Putamen (tissue), 1 donor: ENCODE measurements at places on chromosomes 11 and 22.

- DNase-seq, result no peak
Observed at GRCh38 chr11:102615894-102616432, 9.2 kb downstream of the MMP20 start.

- DNase-seq, result no peak
Observed at GRCh38 chr11:26028393-26028911, 303.5 kb upstream of the ANO3 start.

DNA sequence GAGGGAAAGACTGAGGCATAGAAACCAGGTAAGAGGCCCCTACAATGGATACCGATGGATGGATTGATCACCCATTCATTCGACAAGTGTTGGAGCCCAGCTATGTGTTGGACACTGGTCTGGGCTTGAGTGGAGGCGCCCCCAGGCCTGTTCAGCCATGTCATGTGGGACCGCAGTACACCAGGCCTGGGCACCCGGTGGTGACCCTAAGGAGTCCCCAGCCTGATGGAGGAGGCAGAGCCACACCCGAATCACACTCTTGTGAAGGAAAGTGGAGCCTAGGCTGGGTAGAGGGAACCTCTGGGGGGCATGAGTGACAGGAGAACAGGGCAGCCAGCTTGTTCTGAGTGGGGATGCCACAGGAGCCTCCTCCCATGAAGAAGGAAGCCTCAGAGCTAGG lies 10.2 kb downstream of the CACNA1I start:
- DNase-seq, result no peak

DNA sequence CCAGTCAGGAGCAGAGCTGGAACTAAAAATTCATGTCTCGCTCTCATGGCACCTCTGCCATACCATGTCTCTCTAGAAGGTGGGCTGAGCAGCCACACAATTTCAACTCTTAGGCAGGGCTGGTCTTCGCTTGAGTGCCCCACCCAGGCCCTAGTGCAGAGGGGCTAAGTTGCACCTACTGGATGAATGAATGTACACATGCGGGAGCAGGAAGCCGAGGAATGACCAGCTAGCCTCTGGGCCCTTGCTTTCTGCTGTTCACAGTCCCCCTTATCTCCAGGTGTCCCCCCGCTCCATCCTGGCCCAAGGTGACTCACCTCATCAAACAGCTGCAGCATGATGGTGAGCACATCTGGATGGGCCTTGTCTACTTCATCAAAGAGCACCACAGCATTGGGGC lies 57.5 kb upstream of the PHOX2A start:
- no peak for DNase-seq

DNA sequence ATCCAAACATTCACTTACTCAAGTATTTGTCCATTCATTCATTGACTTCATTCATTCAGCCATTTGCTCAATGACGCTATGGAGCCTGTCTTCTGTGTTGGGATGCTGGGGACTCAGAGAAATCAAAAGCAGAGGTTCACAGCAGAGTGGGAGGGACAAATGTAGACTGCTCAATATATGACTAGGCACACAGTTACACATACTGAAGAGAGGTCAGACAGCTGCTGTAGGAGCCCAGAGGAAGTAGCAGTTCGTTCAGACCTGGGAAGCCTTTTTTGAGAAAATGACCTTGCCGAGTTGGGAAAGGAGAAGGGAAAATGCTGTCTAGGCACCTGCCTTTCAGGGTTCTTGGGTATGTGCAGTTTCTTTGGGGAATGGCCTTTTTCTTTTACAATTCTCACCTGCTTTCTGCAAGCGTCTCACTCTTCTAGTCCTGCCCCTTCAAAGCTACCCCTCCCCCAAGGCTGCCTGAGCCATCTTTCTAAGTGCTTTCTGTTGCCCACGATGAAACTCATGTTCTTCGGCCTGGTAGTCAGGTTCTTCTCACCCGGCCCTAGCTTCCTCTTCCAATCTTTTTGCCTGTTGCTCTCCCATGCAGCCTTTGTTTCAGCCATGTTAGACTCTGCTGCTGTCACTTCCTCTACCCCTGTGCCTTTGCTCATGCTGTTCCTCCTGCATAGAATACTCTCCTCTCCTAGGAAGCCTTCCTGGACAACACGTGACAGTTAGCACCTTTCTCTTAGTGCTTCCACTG lies 4.2 kb upstream of the UVRAG start:
- no peak for DNase-seq

DNA sequence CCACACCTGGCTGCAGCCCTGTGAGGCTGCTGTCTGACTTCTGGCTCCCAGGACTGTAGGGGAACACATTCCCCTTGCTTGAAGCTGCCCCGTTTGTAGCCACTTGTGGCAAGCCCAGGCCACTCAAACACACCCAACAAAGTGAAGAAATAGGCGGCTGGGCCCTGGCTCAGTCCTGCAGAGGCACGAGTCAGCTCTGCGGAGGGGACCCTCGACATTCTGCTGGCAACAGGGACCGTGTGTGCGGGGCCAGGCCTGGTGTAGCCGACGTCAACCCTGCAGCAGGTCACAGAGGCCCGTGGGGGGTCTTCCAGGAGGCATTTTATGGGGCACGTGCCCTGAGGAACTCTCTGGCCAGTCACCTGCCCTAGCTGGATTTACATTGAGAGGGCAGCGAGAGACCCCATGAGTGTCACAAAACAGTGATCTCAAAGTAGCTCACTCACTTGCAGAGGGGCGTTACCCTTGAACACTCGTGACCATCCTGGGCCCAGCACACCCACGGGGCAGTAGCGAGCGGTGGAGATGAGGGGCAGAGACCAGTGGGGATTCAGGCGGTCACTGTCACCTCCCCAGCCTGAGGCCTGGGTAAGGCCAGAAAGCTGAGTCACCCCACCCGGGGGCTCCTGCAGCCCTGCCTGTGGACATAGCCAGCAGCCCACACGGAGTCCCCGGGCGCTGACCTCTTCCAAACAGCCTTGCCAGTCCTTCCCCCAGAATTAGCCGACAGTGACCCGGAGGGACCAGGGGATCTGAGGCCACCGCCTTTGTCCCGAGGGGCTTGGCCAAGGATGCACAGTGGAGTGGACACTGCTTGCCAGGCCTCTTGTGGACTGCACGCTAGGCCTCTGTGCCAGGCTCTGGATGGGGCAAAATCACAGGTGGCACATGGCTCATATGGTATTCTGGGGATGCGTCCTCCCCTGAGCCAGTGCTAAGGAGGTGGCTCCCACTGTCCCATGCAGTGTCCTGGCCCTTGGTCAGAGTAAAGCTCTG lies 139.5 kb downstream of the CTTN start:
- no peak for DNase-seq

GRCh38 chr11:6057452-6057851 lies 26.9 kb upstream of the OR56A1 start:
- no peak for DNase-seq

GRCh38 chr11:110972640-110973039 lies 260.4 kb upstream of the ARHGAP20 start:
- DNase-seq, result no peak

DNA sequence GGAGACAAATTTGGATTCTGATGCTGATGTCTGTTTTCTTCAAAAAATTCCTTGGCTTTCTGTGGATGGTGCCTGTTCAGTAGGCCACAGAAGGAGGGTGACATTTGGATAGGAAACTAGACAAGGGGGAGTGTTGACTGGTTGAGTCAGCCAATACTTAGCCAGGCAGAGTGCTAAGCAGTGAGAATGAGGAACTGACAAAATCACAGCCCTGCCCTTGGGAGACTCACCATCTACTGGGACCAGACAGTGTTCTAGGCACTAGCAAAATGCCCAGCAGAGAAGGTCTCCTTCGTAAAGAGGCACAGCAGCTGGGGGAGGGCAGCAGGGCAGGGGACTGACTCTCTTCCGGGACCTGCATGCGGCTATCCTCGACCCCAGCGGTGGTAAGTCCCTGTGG lies 190.2 kb downstream of the DSCAML1 start:
- DNase-seq, result no peak

DNA sequence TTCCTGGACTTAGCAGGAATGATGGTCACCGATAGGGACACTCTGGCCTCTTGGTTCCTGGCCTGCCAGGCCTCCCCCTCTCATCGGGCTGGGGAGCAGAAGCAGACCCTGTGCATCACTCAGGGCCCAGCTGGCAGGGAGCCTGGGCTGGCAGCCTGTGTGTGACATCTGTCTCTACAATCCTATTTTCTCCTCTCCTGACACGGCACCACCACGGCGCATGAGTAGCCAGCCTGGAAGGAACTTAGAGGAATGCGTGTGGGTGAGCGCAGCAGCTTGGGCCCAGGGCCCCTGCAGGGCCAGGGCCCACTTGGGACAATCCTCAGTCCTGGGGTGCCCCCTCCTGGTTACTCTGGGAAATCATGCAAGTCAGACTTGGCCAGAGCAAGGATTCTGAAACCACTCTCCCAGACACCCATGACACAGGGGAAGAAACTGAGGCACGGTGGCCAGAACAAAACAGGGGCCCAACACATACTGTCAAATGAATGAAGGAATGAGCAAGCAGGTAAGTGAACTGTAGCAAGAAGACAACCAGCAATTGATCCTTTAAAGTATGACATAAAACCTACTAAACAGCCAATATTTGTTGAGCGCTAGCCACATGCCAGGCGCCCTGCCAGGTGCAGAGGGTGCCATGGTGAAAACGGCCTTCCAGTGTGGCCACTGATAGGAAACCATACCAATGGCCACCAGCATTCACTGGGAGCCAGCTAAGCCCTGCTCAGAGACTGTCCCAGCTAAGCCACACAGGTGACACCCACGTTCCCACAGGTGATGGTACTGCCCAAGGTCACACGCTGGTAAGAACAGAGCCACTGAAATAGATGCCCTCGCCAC lies 13.3 kb downstream of the RSPH14 start:
- peak; percentile 85 for DNase-seq

GRCh38 chr11:18731949-18732821 lies 6.2 kb upstream of the IGSF22 start:
- no peak for DNase-seq

GRCh38 chr11:70244698-70245097 lies 25.8 kb upstream of the PPFIA1 start:
- DNase-seq, result no peak

GRCh38 chr11:128005562-128005961 lies 581.8 kb downstream of the ETS1 start:
- DNase-seq, result no peak

DNA sequence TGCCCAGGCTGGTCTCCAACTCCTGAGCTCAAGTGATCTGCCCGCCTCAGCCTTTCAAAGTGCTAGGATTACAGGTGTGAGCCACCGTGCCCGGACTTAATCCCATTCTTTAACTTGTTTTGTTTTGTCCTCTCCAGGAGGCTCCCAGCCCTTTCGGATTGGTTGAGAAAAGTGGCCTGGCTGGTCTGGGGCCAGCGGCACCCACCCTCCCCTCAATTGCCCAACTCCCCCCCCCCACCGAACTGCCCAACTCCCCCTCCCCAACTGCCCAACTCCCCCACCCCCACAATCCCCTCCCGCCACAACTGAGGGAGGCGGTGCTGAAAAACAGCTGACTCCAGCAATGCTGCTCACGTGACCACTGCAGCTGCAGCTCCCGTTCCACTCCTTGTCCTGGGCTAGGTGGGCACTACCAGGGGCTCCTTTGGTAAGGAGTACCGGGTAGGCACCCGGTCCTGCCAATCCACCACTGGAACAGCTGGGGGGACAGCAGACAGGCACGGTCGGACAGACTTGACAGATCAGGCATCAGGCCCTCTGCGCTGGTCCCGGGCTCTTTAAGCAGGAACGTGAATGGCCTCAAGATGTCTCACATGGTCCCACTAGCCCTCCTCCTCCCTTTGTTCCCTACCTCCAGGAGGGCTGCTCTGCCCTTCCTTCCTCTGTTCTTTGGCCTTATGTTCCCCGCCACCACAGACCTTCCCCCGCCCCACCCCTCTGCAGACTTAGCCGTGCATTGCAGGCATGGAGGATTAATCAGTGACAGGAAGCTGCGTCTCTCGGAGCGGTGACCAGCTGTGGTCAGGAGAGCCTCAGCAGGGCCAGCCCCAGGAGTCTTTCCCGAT lies at the start of gene TCN2:
Gene TCN2, plus strand, starts transcription at position 720 of the 845 bp plus-strand sequence. CDS start 158 bp downstream, outside the sequence.
- peak; percentile 74 for DNase-seq

DNA sequence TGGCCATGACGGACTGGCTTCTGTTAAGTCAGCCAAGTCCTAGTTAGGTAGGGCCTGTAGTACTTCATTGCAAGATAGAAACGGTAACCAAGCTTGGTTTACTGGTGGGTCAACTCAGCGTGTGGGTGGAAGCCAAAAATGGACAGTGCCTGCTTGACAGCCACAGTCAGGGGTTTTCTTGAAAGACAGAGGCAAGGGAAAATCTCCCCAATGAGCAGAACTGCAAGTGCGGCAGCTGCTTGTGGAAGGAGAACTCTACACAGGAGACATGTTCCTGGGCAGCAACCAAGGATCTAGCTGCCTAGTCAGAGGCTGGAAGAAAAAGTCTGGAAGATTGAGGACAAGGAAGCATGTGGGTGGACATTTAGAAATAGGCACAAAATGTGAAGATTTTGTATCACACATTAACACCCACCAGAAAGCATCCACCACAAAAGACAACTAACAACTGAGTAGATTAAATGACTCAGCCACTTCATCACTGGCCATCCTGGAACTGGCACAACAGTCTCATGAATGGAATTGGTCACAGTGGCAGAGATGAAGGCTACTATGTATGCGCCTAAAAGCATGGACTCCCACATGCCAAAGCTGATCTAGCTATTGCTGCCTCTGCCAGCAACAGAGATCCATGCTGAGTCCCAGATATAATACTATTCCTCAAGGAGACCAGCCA lies 40.9 kb upstream of the SCUBE2 start:
- no peak for DNase-seq

DNA sequence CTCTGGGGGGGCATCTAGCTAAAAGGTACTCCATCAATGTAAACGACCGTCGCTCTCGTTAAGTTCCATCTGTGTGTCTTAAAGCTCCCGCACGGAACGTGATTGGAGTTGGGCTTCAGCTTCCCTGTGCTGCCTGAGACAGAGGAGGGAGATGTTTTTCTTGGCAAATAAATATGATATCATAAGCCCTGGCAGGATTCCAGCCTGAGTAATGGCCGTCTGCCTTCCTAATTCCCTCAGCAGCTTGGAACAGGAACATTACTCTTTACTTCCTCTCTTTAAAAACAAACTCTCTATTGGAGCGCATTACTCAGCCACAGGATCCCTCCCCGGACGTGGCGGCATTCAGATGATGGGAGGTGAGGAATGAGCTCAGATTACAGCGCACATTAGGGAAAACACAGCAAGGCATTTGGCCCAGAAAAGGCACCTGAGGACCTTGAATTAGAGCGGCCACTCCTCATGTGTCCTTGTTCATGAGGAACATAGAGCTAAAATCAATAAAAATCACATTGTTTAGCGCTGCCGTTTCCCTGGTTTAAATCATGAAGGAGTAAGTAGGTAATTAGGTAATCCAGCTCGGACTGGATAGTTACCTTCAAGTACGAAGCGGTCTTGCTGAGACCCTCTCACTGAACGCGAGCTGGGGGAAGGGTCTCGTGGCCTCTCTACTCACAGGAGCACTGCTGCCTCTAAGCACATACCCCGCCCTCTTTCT lies 230.4 kb downstream of the ST3GAL4 start:
- DNase-seq, result no peak
